Stimulated activated naive B cell treated with anti-CD40 and anti-IgM and Interleukin-4, amounts not matched to agents 10 μg/mL and 1 μg/mL and 100 μg/mL, for 72 hours (primary cell): ENCODE measurements at places on chromosomes 1 and 21.

DNA sequence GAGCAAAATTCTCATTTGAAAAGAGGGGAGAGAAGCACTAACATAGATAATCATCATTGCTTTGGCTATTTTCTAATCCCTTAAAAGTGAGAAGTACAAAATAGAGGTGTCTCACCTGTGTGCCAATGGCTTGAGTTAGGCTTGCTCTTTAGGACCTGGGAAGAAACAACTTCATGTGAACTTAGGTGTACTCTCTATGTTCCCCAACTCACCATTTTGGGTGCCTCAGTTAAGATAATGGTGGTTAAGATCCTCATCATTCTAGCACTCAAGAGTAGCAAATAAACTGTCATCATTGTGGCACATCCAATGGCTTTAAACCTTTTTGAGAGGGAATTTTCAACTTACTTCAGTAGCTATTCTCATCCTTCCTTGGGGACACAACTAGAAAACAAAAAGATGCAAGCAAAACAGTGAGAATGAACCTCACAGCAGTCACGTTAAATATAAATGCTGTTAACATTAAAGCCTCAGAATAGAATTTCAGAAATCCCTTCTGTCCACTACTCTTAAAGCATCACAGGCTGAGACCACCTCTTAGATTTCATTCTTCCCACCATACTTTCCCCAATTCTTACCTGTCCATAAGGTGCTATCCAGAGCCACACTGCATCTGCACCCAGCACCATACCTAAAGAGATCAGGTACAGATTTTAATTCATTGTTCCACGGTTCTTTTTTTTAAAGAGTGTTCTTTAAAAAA, 1.2 kb downstream of the GAS5 start:
- DNase-seq: no peak

DNA sequence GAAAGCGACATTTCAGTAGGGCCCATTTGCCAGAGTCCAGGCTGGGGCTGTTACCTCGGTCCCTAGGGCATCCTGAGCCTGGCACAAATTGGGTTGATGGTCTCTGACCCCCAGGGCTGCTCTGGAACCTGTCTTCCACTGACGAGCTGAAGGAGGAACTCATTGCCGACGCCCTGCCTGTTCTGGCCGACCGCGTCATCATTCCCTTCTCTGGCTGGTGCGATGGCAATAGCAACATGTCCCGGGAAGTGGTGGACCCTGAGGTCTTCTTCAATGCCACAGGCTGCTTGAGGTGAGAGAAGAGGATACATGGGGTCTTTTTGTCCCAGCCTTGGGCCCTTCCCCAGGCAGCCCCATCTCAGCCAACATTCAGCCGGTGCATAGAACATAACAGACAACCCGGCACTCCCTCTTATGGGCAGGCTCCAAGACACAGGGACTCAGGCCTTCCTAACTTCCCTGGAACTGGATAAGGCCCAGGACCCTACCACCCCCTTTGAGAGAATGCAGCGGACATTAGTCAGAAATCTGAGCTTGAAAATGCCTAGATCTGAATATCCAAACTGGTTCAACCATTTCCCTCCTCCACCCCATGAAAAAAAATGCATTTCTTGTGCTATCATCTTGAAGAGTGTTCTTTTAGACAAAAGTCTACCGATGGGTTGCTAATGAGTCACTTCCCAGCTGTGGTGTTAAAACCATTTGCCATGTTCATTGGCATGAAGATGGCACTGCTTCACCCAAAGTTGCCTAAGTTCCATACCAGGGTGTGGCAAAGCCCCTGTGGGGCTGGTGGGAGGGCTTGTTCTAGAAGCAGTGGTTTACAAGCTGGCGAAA, 35.4 kb downstream of the PKP1 start:
- DNase-seq: no peak

- DNase-seq: no peak
These were observed 169.1 kb downstream of the C1orf21 start for GRCh38 chr1:184555665-184556641.

DNA sequence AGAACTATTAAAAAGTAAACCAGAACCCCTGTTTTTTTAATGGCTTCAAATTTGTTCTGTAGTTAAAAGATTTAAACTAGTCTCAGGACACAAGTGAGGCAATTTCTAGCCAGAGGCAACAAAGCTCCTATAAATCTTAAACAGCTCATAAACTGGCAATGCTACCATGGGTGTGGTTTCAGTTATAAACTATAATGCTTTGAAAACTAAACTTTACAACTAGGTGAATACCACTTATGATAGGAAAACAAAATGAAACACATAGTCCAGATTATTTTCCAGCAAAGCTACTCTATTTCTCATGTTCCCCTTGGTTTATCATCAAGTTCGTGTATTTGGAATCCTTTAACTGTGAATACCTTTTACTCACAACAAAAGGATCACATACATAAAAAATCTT, 282.5 kb downstream of the VAV3 start:
- no peak for DNase-seq

DNA sequence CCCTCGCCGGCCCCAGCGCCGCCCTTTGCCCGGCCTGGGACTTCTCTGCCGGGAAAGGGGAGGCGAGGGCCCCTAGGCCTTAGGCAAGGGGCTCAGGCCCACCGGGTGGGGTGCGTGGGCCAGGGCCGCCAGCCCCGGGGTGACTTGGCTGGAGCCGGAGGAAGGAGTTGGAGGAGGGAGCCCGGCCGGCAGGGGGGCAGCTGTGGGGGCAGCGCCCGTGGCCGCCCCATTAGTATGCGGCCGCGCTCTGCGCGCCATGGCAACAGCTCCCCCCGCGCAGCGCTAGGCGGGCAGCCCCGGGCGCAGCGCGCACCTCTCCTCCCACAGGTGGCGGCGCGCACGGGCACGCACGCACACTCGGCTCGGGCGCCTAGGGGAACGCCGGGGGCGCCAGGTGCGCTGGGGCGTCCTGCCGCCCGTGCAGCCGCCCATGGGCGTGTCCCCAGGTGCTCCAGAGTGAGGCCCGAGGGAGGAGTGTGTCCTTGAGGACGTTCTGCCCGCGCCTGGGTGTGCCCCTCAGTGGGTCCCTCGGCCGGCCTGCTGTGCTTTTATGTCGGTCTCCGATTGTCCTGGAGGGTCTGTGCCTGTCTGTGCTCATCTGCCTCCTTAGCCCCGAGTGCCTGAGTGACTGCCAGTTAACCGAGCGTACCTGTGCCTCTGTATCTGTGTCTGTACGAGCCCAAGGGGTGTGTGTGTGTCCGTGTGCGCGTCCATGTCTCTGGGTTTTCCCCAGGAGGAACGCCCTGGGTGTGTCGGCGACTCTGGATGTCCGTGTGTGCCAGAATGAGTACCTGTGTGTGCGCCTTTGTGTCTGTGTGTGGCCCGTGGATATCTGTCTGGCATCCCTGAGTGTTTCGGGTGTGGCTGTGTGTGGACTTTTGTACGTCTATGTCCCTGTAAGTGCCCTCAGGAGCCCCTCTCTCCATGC, 38.2 kb upstream of the WASF2 start:
- peak; percentile 36 for DNase-seq

GRCh38 chr1:60126723-60127122, 53.2 kb upstream of the C1orf87 start:
- DNase-seq: no peak

GRCh38 chr1:173050865-173051264, at the start of gene TNFSF18:
Gene TNFSF18 (minus strand): TSS chr1:173050941. CDS start chr1:173050896, 45 bp downstream.
- DNase-seq: no peak

DNA sequence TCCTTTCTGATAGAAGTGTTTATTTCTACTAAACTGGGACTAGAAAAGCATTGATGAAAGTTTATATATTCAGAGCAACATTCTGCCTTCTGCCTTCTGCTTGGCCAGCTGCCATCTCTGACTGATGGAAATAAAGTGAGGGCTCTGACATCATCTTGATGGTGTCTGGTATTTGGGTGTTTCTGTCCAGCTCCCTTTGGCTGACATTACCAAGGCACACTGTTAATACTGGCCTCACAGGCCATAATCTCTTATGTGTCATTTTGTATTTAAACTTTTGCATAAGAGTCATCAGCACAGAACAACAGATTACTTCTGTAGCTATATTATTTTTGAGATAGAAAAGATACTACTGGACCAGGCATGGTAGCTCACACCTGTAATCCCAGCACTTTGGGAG, 216.9 kb downstream of the RYR2 start:
- DNase-seq: no peak

GRCh38 chr1:214546084-214546483, 5.3 kb downstream of the PTPN14 start:
- DNase-seq: no peak

DNA sequence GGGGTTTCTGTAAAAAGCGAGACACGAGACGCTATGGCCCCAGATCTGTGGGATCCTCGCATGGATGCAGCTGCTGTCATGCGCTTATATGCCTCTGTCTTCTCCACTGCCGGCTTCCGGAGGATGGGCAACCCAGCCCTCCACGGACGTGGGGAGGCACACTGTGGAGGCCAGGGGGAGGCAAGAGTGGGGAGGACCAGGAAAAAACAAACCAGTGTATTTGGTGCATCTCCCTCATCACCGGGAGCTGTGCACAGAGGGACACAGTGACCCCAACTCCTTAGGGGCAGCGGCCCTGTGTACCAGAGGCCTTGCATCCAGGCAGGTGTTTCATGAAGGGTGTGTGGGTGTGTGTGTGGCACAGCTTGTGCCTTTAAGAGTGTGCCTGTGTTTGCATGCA, 95.0 kb downstream of the AJAP1 start:
- DNase-seq: no peak

DNA sequence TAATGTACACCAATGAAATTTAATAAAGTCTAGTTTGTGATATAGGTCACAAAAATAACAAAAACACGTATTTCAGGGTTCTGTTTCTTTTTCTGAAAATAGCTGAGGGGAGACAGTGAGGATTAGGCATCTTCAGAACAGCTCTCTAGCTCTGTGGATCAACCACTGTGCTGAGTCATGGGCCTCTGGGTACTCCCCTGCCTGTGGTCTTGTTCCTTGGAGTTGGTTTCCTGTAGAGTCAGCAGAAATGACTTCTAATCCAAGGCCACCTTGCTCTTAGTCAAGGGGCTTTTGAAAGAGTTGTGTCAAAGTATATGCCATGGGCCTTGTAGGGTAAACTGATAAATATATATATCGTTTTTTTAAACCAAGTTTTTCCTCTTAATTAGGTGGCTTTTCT, 141.8 kb upstream of the ZRANB2 start:
- no peak for DNase-seq

DNA sequence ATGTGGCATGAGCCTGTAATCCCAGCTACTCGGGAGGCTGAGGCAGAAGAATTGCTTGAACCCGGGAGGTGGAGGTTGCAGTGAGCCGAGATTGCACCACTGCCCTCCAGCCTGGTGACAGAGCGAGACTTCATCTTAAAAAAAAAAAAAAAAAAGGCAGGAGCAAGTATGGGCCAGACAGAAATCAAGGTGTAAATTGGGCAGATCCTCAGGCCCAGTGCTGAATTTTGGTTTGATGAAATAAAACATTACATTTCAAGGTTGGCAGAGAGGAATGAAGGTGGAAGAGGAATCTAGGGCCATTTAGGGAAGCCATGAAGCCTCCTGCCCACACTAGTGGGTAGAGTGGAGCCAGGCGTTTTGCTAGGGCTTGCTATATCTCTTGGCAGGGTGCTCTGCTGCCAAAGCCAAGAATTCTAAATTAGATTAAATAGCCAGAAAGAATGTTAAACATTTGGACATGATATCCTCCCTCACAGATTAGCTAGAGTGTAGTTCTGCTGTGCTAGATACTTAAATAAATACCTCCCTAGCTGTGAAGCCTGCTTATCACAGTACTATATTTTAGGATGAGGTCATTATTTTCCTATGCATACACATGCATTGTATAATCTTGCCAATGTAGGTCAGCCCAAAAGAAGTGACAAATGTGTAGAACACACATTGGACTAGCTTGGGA, 16.6 kb upstream of the LGALS8 start:
- no peak for DNase-seq

DNA sequence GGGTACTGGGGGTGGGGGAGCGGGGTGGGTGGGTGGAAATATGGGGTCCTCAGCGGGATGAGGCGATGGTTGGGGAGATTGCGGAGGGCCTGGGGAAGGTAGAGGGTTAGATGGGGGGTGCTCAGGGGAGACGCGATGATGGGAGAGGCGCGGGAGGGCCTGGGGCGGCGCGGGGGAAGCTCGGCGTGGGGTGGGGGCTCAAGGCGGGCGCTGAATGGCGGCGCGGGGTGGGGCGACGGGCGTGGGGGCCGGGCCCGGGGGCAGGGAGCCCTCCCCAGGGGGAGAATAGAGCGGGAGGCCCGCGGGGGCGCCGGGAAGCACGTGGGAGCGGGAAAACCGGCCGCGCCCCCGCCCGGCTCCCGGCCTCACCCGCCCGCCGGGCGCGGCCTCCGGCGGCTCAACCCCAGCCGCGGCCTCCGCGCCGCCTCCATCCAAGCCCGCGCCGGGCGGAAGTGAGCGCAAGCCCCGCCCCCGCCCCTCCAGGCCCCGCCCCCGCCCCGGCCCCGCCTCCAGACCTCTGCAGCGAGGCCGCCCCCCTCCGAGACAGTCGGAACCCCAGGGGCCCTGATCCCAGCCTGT, at the start of gene FAAP20:
Gene FAAP20, minus strand, starts transcription at position 454 of the 579 bp plus-strand sequence. Its CDS starts 23 bp downstream, at position 431.
- DNase-seq: no peak

GRCh38 chr1:153626477-153626903, 815 bp downstream of the S100A13 start:
- DNase-seq: no peak

GRCh38 chr1:64246294-64246917, 43.0 kb downstream of the UBE2U start:
- no peak for DNase-seq

DNA sequence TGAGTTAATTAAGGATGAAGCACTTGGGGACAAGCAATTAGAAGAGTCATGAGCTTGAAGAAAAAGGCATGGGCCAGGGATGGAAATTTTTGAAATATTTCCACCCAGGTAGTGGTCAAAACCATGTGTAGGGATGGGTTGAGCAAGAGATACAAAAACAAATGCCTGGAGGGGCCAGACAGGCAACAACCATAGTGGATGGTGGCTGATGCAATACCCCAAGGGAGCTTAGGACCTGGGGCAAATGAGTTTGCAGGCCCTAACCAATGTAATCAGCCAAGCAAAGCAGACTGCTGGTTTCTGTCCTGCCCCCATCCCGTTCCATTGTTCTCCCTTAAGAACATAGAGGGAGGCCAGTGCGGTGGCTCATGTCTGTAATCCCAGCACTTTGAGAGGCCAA, 119.1 kb upstream of the FGGY start:
- no peak for DNase-seq

- no peak for DNase-seq
These were observed 14.1 kb downstream of the NTRK1 start for GRCh38 chr1:156874572-156875340.

DNA sequence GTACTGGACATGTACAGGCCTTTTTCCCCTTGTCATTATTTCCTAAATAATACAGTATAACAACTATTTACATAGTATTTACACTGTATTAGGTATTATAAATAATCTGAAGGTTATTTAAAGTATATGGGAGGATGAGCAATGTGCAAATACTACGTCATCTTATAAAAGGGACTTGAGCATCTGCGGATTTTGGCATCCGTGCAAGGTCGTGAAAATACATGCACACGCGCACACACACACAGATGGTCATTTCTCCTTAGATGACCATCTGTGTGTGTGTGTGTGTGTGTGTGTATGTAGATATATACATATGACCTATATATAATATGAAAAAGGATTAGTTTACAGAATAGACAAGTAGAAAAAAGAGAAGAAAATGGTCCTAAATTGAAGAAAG, 15.4 kb downstream of the ALG14 start:
- no peak for DNase-seq
